ENCODE measurements at places on chromosomes 16 and 17.

DNA sequence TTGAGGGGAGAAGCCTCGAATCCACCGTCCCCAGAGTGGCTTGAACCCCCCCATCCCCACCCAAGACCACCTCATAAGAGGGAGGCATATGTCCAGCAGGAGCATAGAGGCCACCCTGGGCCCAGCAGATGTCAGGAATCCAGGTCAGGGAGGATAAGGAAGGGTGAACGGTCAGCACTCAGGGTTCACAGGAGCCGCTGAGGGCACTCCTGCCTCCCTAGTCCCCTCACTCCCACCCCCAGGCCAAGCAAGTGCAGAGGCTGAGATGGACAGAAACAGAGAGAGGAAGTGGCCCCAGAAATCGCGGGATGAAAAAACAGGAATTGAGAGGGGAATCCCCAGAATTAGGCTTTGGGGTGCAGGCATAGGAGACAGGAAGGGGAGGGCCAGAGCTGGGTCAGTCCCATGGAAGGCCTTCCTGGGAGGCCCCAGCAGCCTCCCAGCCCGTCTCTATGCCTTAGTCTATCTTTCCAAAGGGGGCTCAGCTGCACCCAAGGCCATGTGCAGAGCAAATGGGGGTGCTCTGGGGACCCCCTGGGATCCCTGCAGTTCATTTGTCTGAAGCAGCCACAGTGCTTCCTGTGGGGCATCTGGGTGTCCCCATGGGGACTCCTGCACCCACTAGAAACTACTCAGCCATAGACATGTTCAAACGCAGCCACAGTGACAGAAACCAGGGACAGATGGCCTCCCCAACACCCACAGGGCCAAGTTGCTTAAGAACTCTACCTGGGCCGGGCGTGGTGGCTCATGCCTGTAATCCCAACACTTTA is 1.7 kb downstream of the CMTM3 start:
- no peak for DNase-seq

- DNase-seq, result no peak
These were observed 24.2 kb downstream of the TIMM22 start for GRCh38 chr17:1021147-1021546.

DNA sequence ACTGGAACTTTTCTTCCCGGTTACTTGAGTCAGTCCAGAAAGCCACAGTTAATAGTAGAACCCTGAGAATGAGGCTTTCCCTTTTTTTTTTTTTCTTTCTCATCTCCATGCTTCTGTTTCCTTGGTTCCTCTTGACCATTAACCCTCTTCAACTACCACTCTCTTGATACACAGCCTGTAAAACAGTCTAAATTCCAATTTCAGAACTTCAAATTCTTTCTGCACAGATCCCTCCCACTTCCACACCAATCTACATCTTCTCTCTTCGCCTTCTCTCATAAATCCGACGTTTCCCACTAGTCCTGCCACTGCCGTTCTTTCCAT is 588 bp downstream of the METTL16 start:
- no peak for DNase-seq

DNA sequence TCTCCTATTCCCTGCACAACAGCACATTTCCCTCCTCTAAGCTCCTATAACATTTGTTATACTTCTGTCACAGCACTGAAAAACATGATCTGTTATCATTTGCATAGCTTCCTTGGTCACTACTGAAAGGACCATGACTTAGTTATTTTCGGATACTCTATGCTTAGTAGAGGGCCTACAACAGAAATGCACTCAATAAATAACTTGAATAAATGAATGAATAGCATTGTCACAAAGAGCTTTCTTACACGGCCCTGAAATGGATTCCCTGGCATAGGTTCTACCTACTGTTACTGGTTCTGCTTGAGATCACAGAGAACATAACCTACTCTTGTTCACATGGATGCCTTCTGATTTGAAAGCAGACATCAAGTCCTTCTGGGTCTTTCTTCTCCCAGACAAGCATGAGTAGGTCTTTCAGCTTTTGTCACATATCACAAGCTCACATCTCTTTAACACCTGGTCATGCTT is 41.6 kb downstream of the MYO1D start:
- no peak for DNase-seq

GRCh38 chr16:85056211-85056748 is 28.7 kb downstream of the KIAA0513 start:
- peak; percentile 57 for DNase-seq

Data from fibroblast of lung (primary cell).